D341Med (cell line): ENCODE measurements at places on chromosomes 3 and 15.

DNA sequence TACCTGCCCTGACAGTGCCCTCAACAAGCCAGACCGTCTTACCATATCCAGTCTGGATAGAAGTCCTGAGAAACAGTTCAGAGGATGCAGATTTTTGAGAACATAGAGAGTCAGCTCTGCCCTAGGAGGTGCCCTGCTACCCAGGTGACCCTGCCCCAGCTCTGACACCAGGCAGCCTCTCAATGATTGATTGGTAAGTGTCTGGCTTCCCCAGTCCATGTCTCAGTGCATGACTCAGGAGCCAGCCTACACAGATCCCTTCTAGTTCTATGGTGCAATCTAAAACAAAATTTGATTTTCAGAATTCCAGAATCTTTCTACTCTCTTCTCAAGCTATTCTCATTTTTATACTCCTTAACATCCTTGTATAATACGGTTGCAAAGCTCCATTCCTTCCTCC, 292.1 kb downstream of the VPS13C start:
- no peak for DNase-seq

GRCh38 chr3:139328356-139328755, 15.5 kb upstream of the MRPS22 start:
- DNase-seq = no peak

DNA sequence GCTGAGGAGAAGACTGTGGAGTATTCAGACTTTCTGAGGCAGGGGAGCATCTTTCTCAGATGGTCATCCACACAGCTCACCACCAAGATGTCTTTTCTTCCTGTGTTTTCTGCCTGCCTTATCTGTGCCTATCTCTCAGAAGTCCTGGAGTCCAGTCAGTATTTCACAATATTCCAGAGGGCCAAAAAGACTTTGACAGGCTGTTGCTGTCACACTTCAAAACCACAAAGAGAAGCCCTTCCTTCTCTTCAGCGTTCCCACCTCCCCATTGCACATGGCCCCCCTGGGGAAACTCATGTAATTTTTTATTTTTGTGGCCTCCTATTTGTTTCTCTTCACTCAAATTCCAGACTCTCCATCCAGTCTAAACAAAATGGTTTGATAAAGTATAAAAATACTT, 585.2 kb downstream of the EPHA3 start:
- no peak for DNase-seq

DNA sequence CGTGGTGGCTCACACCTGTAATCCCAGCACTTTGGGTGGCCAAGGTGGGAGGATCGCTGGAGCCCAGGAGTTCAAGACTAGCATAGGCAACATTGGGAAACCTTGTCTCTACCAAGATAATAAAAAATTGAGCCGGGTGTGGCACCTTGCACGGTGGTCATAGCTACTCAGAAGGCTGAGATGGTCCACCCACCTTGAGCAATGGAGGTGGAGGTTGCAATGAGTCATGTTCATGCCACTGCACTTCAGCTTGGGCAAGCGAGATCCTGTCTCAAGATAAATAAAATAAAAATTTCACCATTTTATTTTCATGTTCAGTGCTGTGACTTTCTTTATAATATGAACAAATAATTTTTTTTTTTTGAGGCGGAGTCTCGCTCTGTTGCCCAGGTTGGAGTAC, 12.5 kb downstream of the MAPK6 start:
- no peak for DNase-seq

DNA sequence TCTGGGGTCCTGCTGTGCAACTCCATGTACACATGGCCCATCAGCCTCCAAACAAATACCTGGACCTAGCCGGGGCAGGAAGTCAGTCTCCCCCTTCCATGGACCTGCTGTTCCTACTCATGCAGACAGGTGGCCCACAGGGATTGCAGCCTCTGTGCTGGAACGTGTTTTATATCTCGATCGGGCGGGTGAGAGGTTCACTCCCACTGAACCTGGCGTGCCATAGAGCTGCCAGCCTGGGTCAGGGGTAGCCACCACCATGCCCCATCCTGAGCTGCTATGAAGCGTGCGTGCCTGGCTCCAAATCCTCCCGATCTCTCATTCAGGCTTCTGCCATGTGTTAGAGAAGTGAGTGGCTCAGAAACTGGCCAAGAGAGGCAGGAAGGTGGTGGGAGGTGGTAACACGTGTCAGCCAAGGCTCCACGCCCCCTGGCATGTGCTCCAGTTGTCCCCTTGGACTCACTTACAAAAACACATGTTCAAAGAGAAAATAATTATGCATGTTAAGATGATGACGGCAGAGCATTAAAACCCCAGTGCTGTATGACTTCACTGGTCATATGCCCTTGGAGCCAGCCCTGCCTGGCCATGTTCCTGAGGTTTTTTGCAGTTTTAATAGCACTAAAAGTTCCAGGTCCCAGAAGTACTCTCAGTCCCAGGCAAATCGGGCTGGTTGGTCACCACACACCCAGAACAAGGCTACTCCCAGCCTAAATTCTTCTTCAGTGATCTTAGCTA, 30.6 kb downstream of the CTSH start:
- DNase-seq = no peak

- DNase-seq = peak; percentile 34
These were observed 102.9 kb downstream of the CHST2 start for GRCh38 chr3:143222505-143222904.

DNA sequence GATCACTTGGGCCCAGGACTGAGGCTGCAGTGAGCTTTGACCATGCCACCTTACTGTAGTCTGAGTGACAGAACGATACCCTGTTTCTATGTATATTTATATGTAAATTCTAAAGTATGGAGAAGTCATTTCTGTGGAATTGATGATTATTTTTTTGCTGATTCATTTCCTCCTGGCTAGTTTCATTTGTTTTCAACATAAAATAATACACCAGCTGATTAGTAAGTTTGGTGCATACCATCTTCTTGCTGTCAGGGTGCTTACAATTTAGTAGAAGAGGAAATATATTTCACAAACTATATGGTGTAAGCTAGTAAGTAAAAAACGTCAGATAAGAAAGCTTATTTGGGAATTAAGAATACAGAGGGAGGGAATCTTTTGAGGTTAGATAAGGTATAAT, 36.0 kb downstream of the SLC25A26 start:
- DNase-seq = no peak

DNA sequence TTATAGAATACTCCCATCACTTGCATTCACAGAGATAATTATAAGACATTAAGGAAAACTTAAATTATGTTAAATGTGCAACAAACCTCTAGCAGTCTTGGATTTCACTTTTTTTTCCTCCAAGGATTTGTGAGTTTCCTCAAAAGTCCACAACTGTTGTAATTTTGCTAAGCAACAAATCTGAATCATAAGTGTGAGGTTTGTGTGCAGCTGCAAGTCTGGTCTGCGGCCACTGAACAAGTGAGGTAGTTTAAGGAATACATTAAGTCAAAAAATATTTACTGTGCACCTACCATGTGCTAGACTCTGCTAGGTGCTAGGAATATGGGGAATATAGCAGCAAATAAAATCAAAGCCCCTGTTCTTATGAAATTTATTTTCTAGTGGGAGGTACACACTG, 70.2 kb downstream of the LRRC28 start:
- DNase-seq = no peak

- DNase-seq = no peak
These were observed 155.1 kb upstream of the SATB1 start for GRCh38 chr3:18580268-18580667.

- no peak for DNase-seq
These were observed 18.7 kb downstream of the LRTM1 start for GRCh38 chr3:54909191-54909590.

DNA sequence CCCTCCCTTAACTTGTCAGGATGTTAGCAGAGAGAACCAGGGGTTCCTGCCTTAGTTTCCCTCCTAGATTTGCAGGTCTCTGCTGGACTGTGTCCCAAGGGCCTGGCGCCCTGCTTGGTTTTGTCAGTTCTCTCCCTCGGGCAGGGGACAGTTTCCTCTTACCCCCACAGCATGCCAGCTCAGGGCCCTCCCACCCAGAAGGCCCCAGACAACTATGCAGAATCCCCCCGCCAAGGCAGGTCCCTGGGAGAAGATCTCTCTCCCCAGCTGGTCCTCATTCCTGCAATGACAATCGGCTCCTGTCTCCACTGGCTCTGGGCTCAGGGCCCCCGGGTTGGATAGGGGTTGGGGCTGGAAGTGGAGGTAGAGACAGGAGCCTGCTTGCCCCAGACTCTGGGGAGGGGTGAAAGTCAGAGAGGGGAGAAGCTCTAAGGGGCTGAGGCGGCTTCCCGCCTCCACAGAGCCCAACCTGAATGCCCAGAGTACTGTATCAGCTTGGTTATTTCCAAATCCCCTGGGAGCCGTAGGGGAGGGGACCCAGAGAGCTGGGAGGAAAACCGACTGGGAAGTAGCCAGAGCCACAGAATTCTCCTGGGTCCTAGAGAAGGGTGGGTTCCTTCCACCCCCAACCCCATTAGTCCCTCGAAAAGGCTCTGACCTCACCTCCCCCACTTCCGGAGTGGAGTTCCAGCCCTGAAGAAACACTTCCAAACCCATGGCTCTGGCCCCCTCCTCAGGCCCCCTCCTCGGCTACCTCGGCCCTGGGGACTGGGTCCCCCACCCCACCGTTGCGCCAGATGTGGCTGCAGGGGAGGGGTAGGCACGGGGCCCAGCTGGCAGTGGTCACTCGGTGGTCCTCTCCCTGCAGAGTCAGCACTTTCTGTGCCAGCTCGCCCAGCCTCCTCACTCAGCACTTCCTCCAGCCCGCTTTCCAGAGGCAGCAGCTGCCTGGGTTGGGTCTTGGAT, 3.8 kb upstream of the LOXL1 start:
- no peak for DNase-seq

- DNase-seq = peak; percentile 61
These were observed 47.7 kb upstream of the GYG1 start for GRCh38 chr3:148943506-148944205.

GRCh38 chr3:147049821-147050220, 356.5 kb downstream of the ZIC4 start:
- DNase-seq = no peak
